T-helper 9 cell (primary cell): ENCODE measurements at places on chromosomes 4 and X.

GRCh38 chr4:147548256-147548655, 67.4 kb downstream of the EDNRA start:
- no peak for DNase-seq

DNA sequence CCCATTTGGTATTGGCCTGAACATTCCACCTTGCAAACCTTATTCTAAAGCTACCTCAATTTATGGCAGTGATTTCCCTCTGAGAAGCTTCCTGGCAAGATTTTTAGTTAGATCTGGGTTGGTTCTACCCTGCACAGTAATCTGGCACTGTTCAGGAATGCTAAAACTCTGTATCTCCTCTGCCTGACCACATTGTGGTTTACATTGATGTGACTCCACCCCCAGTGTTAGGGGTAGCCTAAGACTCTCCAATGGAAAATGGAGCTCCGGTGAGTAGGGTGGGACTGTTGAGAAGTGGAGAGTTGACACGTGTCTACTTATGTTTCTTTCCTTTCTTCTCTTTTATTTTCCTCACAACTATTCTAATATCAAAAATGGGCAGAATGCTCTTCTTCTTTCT, 45.4 kb downstream of the BMPR1B start:
- no peak for DNase-seq

- DNase-seq: no peak
These were observed 141.9 kb downstream of the THOC2 start for GRCh38 chrX:123590842-123591486.

GRCh38 chr4:12122316-12122715, 693.6 kb upstream of the HS3ST1 start:
- no peak for DNase-seq

- DNase-seq: no peak
These were observed 10.8 kb downstream of the WFS1 start for GRCh38 chr4:6280365-6280996.

DNA sequence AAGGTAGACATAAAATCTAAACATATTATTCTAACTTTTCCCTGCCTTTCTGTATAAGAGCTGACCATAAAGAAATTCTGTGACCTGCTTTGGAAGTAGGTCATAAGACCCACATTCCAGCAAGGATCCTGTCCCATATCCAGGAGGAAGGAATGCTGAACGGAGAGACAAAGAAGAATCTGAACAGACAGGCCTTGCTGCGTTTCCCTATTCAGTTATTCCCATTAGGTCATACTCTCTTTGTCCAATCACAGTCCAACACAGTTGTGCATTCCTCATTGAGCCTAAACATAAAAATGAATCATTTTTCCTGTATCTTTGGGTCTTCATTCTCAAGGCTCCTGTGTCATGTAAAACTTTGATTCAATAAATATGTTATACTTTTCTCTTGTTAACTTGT, 287.6 kb upstream of the TAPT1 start:
- DNase-seq: no peak

DNA sequence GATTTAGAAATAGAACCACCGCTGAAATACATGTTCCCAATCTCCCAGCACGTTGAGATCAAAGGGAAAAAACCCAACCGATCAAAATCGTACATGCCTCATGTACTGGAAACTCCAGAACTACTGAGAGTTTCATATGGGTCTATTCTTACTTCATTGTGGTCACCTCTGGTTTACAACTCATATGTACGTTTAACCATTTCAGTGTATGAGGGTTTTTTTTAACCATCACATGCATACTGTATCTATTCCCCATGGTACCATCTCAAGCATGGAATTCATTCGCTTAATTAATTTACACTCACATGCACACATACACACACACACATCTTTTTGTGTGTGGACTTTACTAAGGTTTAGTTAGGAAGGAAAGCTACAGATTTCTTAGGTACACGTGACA, 46.0 kb upstream of the CLNK start:
- no peak for DNase-seq

GRCh38 chr4:48191758-48192157, 57.7 kb upstream of the TXK start:
- no peak for DNase-seq

DNA sequence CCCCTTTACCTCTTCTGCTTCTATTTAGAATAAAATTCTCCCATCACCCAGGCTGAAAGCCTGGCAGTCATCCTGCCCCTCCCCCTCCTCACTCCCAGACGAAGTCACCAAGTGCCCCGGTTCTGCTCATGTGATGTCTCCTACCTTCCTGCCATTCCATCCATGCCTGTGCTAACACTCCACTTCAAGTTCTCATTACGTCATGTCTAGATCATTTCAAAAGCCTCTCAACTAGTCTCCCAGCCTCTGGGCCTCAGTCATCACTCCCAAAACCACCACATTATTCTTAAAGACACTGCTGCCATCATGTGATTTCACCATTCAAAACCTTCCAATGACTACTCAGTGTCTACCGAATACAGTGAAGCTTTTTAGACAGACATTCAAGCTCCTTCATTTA, 17.2 kb upstream of the HOPX start:
- DNase-seq: no peak

DNA sequence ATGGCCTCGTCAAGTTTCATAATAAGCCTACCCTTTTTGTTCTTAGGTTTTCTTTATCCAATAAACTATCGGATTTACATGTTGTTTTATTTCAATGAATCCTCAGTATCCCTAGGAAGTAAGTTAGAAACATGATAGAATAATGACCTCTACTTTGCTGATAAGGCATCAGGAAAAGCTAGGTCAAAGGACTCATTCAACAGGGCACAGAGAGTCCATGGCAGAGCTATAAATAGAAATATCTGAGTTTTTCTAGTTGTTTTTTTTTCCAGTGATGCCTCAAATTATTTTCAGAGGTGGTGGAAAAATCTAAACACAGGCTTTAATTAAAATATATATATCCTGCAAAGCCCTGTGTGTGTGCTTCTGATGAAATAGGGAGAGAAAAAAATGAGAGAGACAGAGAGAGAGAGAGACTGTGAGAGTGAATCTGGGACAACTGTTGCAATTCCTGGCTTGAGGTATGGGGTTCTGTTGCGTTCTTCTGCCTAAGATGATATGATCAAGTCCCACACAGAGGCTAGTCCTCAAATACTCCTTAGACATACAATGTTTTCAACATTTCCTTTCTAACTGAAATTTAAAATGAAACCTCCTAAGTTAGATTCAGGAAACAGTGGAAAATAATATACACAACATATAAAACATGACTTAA, 139.9 kb downstream of the HDX start:
- DNase-seq: no peak

DNA sequence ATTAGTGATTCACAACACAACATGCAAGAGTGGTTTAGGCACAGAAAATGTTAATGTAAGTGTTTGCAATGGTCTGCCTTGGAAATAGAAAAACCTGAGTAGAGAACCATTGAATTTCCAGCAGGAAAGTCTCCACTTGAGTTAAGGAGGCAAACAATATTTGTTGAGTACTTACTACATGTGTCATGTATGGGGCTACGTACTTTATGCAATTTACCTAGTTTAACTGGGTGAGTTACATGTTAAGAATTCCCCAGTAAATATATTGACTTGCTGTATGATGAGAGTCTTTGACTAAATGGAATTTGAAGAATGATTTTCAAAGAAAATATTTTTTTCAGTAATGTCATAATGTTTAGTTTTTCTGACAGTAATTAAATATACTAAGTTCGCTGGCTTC, 7.8 kb upstream of the NPNT start:
- DNase-seq: no peak

- no peak for DNase-seq
These were observed 2.9 kb upstream of the TREX2 start for GRCh38 chrX:153448556-153449367.

DNA sequence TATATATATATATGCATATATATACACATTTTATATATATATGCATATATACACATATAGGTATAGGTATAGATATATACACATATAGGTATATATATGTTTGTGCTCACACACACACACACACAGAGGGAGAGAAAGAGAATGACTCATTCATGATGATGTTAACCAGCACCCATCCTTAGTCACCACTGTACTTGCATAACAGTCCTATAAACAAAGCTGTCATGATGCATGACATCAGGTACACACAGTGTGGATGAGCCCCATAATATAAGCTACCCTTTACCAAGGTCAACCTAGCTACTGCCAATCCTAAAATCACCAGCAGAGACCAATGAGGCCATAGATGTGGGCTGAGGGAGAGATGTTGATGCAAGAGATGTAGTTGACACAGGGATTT, 1408.0 kb downstream of the RAPGEF2 start:
- DNase-seq: no peak

DNA sequence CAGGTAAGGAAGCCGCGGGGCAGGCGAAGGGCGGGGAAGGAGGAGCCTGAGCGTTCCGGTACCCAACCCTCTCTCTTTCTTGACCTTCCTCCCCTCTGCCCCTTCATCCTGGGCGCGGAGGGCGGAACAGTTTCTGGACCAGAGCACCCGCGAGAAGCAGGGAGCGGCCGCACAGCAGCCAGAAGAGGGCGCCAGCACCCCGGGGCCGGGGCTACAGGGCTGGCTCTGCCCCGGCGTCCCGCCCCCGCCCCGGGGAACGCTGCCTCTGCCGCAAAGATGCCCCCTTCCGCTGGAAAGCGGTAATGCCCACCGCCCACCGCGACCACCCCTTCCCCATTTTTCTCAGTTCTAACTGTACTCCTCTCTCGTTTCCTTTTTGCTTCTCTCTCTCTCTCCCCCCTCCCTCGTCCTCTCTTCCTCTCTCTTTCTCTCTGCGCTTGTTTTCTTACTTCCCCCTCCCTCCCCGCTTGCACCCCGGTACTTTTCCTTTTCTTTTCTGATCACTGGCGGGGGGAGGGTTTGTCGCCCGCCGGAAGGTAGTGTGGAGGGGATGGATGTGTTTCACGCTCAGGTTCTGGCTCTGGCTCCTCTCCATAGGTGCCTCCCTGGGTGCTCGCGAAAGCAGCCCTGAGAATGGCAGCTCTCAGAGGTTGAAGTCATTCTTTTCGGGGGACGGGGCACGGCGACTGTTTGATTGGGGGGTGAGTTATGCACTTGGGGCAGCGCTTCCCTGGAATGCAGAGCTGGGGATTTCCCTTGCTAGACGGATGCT, 13.1 kb upstream of the PRDM8 start:
- DNase-seq: peak; percentile 94

- DNase-seq: no peak
These were observed 279.9 kb downstream of the PPP3CA start for GRCh38 chr4:101067383-101067782.

DNA sequence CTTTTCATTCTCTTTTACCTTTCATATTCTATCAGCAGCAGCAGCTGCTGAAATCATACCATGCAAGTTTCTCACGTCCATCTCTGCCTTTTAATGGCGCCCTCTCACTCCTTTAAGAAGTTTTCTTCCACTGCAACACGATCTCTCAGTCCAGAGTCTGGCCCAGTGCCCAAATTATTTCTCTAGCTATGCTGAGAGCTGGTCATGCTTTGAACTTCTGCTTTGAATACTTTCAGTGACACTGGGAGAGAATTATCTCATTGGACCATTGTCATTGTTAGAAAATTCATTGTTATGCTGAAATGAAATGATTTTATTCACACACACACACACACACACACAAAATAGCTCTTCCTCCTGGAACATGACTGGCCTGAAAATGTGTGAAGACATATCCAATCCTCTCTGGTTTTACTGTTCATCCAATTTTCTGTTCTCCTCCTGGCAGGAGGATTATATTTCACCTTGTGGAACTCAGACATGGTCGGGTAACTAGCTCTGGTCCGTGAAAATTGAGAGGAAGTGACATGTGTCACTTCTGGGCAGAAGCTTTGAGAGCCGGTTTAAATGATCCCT, 1.3 kb upstream of the PDHA1 start:
- DNase-seq: no peak

DNA sequence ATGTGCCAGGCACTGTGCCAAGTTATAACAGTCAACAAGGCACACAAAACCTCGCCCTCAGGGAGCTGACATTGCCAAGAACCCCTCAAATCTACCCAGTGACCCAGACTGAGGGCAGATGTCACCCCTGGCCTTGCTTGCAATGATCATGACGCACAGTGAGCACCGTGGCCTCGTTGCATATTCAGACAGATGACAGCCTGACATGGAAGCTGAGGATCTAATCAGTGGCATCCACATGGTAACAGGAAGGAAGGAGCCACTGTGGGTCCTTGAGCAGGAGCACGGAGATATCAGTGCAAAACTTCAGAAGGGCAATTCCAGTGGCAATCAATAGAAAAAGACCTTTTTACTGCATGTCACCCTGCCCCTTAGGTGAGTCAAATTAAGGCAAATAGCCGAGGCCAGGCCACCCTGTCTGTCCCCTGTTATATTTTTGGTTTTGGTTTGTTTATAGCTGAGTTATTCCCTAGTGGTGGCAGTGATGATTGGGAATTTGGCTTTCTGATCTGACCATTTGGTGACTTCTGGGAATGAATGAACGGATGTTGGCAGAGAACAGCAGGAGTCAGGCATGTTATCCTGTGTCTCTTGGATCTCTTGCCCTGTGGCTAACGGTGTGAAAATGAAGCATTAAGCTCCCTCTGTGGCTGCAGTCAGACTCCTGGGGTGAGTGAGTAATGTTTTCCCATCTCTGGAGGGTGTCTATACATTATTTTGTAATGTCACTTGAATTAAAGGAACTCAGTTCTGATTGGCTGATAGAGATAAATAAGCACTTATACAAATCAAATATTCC, 20.4 kb downstream of the WDR13 start:
- DNase-seq: no peak

GRCh38 chr4:138598226-138598625, 356.1 kb upstream of the SLC7A11 start:
- DNase-seq: no peak

GRCh38 chr4:148112231-148112982, 329.8 kb downstream of the NR3C2 start:
- no peak for DNase-seq

- no peak for DNase-seq
These were observed 142.3 kb downstream of the SHROOM4 start for GRCh38 chrX:50671661-50672060.
